CD4-positive, alpha-beta T cell (primary cell): ENCODE measurements at places on chromosomes 4 and X.

DNA sequence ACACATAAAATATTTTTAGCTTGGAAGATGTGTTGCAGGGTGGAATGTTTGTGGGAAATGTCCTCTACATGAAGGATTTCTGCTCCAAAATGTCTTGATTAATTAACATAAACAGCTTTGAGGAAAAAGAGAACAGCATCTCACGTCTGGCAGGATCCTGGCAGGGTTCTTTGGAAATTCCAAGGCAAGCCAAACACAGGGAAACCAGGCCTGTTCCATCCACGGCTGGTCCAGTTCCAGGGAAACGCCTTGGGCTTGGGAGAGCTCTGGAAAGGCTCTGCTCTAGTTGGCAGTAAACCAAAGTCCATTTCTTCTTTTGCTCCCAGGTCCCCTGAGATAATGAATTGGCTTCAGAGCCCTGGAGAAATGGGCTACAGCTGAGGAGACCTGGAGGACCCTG lies 42.4 kb upstream of the GAB1 start:
- DNase-seq: no peak

GRCh38 chrX:38890963-38891362 lies 89.7 kb downstream of the MID1IP1 start:
- no peak for DNase-seq

GRCh38 chr4:70691661-70692060 lies 3.3 kb downstream of the UTP3 start:
- DNase-seq: no peak

- no peak for DNase-seq
These were observed 69.8 kb downstream of the GPAT3 start for GRCh38 chr4:83605744-83606172.

GRCh38 chrX:22012931-22013330 lies 19.2 kb upstream of the PHEX start:
- no peak for DNase-seq

GRCh38 chr4:3085948-3086670 lies 11.6 kb downstream of the HTT start:
- DNase-seq: no peak

- DNase-seq: no peak
These were observed 115.0 kb downstream of the VCX3B start for GRCh38 chrX:8579602-8580001.

GRCh38 chr4:148044089-148044911 lies 312.4 kb downstream of the ARHGAP10 start:
- DNase-seq: no peak

DNA sequence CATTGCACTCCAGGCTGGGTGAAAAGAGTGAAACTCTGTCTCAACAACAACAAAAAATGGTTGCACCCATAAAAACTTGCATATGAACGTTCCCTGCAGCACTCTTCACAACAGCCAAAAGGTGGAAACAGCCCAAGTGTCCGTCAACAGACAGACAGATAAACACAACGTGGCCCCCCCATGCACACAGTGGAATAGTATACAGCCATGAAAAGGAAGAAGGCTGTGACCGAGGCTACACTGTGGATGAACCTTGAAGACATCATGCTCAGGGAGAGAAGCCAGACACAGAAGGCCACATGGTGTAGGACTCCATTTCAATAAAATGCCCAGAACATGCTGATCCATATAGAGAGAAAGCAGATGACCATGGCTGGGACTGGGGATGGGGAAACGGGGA lies 33.5 kb upstream of the ASMTL start:
- DNase-seq: no peak

DNA sequence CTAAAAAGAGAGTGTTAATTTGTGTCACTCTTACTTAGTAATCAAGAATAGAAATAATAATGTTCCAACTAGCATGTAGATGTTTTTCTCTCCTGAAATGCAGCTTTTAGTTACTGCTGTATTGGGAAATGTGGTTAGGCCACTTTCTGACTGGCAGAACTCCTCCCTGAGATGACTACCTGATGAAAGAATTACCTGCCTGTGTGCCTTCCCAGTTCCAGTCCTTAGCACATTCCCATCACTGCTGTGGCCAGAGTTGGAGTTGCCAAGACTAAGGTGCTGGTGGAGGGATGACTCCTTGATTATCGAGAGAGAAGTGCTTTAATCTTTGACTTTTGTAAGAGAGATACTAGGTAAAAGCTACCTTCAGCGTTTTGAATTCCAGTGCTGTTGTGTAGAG lies 9.5 kb downstream of the GAB1 start:
- no peak for DNase-seq

DNA sequence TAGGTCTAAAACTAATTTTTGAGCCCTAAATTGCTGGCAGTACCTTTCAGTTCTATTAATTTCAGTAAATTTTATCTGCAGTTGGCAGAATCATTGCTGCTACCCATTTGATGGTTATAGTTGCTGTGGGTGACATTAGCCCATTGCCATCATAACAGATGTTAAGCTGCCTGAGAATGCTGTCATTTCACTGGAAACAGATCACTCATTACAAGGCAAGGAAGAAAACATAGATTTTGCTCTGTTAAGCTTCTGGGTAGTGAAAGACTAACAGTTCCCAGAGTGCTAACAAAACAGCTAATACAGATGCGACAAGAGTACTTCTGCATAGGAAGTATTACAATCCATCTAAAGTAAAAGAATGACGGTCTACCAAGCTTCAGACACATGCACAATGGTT lies 213.2 kb downstream of the SPANXN3 start:
- DNase-seq: no peak
